ENCODE measurements at places on chromosomes 3 and 15. TPM values are rescaled to one million over a fixed set of nuclear protein-coding genes. Genes with fewer than 3 reads are reported as not detected.

GRCh38 chr3:120461416-120461815, 10.6 kb upstream of the FSTL1 start:
- no peak for DNase-seq

DNA sequence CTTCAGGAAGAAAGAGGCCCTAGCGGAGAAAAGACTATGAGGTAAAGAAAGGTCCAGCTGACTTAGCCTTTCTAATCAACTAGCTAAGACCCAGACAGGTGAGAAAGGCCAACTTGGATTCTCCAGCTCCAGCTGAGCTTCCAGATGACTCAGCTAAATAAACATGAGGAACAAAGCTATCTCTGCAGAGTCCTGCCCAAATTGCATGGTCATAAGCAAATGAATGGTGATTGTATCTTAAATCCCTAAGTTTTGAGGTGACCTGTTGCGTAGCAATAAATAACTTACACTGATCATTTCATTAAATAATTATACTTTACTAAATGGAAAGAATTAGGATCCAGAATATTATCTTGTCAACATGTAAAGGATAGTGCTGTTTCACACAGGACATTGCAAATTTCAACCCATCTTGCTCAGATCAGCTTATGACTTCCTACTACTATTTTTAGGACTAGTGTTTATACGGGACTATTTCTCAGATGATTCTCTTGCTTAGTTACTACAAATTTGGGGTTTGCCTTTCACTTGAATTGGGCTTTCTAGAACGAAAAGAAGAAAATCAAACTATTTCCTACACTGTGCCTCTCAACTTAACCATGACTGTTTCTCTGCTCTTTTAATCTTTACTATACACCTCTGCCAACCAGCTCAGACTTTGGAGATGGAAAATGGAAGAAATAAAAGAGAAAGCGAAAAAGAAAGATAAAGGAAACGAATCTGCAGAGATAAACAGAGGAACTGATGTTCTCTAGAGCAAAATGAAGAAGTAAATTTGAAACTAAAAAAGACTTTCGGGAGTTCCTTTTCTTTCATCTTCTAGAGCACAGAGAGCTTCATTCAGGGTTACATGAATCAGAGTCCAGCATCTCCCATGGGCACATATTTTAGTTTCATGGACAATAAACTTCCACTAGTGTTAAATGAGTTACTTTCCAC, 6.6 kb upstream of the ADGRG7 start:
- no peak for DNase-seq

- DNase-seq: no peak
Measured at GRCh38 chr15:28935316-28935715, 49.5 kb downstream of the APBA2 start.

GRCh38 chr15:100235030-100235617, 106.7 kb downstream of the ADAMTS17 start:
- no peak for DNase-seq

GRCh38 chr3:174110761-174111160, 713.2 kb downstream of the NLGN1 start:
- no peak for DNase-seq

DNA sequence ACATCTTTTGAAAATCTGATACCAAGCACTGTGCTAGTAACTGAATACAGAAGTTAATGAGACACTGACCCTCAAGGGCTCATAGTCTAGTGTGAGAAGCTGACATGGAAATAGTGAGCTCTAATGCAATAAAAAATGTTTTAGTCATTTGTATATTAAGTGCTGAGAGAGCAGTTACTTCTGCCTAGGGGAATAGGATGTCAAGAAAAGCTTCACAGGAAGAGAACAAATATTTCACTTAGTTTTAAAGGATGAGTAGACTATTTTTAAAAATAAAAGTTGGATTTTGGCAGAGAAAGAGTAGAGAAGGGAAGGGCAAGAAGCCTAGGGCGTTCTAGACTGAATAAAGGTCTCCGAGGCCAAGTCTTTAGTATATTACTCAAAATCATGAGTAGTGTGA, 158.4 kb downstream of the ATG7 start:
- no peak for DNase-seq

GRCh38 chr15:67327737-67328136, 73.2 kb downstream of the IQCH start:
- DNase-seq: no peak

DNA sequence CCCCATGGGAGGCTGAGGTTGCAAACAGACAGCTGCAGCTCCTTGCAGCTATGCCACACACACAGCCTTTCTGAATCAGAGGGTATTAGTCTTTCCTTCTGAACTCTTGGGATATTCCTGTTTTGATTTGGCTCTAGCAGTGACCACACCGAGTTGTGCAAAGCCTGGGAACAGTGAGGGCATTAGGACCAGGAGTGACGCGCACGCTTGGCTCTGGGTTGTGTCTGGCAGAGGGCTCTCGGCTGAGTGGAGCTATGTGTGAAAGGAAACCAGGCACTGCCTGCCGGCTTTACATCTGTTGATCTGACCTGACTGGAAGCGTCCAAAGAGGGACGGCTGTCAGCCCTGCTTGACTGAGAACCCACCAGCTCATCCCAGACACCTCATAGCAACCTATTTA, at the start of gene GALNT15:
Gene GALNT15 (plus strand): TSS at position 292 of the 400 bp plus-strand sequence. CDS start 472 bp downstream, outside the sequence.
- DNase-seq: peak; percentile 90

DNA sequence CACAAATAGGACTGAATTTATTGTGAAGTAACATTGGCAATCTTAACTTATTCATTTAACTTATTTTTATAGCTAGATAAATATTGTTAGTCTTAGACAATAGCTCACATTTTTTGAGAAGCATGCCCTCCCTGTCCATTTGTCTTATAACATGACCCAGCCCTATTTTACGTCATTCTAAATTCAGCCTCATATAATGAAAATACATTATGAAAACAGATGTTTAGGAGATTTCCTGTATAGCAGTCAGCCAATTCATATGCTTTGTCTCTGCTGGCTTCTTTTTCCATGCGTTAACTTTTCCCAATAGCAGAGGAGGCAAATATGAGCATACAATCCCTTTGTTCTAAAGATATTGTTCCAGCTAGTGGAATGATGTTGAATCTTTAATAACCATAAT, 29.3 kb downstream of the CD200 start:
- no peak for DNase-seq

DNA sequence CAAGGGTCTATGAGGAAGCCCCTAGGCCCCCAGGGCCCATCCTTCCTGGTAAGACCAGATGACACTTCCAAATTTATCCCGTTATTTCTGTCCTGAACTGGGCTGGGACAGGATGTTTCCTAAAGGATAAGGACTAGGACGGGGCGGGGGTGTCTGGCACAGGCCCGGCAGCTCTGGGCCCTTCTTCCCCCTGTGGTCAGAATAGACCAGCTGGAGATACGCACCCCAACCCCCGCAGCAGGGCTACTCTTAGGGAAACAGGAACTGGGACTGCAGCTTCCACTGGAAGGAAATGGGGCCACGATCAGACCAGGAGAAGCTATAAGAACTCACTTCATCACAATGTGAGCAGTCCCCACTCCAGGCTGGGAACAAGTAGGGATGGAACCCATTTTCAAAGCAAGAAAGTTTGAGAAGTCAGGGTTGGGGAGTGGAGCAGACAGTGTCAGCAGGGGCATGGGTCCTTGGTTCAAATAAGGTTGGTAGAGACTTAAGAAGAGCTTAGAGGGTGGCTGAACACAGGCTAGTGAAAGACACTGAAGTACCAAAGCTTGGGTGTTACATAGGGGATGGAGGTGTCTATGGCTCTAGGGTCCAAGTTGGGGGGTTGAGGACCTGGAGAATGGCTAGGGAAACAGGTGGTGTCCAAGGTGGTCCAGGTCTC, 1.1 kb downstream of the NCKIPSD start:
- peak; percentile 74 for DNase-seq

GRCh38 chr3:124384527-124384926, 345.7 kb upstream of the UMPS start:
- DNase-seq: no peak

GRCh38 chr3:175426805-175427204, 567.7 kb downstream of the NAALADL2 start:
- DNase-seq: no peak

GRCh38 chr3:55795746-55796145, 308.6 kb upstream of the WNT5A start:
- no peak for DNase-seq

PIGZ gene
- 8.0 TPM for total RNA-seq

GOLGA6B gene
- total RNA-seq: not detected

CIB2 gene
- 6.3 TPM for total RNA-seq

TM4SF1 gene
- total RNA-seq: 138 TPM

SLC26A6 gene
- 12.3 TPM for total RNA-seq

SCAP gene
- 71.6 TPM for total RNA-seq

SAMMSON gene
- total RNA-seq: not detected
